ENCODE measurements at places on chromosomes 7 and 10.

GRCh38 chr10:90204131-90204955, 503.0 kb downstream of the KIF20B start:
- DNase-seq: no peak

- DNase-seq: no peak
These were observed 68.9 kb downstream of the C10orf143 start for GRCh38 chr10:130041451-130042371.

GRCh38 chr7:128266883-128267594, 26.0 kb downstream of the LEP start:
- no peak for DNase-seq

- no peak for DNase-seq
These were observed 41.3 kb upstream of the AOAH start for GRCh38 chr7:36765605-36766004.

DNA sequence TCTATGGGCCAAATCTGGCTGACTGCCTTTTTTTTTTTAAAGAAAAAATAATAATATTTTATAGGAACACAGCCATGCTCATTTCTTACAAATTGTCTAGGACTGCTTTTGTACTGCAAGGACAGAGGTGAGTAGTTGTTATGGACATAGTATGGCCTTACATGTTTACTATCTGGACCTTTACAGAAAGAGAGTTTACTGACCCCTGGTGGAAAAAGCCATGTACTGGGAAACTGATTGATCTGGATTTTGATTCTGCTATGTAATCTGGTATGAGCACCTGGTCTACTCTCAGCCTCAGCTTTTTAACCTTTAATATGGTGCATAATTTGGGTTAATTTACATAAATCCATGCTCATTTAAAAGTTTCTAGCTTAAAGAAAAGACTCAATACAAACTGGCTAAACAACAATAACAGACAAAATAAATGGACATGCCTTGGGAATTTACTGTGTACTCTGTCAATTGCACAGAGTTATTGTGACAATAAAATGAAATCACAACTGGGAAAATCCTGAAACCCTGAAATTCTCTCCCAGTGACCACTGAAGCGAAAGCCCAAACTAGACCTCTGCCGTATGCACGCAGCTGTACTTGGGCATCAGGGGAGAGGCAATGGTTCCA, 260.7 kb downstream of the BMPER start:
- no peak for DNase-seq

- DNase-seq: no peak
These were observed 161.4 kb upstream of the EEPD1 start for GRCh38 chr7:35991511-35992232.

- no peak for DNase-seq
These were observed 160.9 kb downstream of the REEP3 start for GRCh38 chr10:63681993-63682697.

- no peak for DNase-seq
These were observed 31.2 kb downstream of the CCDC126 start for GRCh38 chr7:23628370-23628769.

GRCh38 chr7:95772771-95773581, 622 bp downstream of the DYNC1I1 start:
- no peak for DNase-seq

DNA sequence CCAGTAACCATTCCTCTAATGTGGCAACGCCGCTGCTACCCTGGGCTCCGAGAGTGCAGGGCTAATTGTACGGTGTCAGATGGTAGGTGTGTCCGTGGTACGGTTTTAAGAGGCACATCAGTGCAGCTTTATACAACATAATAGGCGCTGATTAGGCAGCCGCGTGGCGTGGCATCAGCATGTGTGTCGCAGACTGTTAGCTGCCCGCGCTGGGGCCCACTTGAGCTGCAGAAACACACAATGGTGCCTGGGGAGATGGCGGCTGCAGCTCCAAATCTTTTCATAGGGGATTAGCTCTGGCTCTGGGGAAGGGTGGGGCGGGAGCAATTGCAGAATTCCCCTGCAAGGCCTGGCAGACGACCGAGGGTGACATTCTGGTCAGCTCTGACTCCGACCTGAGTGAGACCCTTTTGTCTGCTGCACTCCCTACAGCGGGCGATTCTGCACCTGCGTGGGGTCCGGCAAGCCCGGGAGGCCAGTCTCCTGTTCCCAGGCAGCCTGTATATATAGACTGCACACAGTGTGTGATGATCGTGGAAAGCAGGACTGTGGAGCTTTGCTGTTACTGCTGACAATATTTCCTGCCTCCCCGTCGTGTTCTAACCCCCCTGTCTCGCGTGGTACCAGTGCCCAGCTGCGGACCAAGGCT, 722.7 kb upstream of the CELF2 start:
- DNase-seq: no peak

GRCh38 chr10:1572519-1573333, 164.6 kb downstream of the ADARB2 start:
- no peak for DNase-seq

- DNase-seq: no peak
These were observed 91.2 kb downstream of the SPAG6 start for GRCh38 chr10:22436526-22436892.

DNA sequence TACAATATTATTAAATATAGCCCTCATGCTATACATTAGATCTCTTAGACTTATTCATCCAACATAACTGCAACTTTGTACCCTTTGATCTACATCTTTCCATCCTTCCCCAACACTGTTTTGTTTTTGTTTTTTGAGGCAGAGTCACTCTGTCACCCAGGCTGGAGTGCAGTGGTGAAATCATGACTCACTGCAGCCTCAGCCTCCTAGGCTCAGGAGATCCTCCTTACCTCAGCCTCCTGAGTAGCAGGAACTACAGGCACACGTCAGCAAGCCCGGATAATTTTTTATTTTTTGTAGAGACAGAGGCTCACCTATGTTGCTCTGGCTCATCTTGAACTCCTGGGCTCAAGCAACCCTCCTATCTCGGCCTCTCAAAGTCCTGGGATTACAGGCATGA, 53.3 kb downstream of the NT5C2 start:
- no peak for DNase-seq

GRCh38 chr7:3112479-3113134, 68.9 kb upstream of the CARD11 start:
- DNase-seq: no peak

GRCh38 chr10:59713196-59713821, 3.7 kb upstream of the SLC16A9 start:
- DNase-seq: no peak

GRCh38 chr7:81447351-81447952, 322.4 kb downstream of the HGF start:
- no peak for DNase-seq

- DNase-seq: no peak
These were observed 23.7 kb downstream of the KCNH2 start for GRCh38 chr7:150954201-150954985.

- DNase-seq: no peak
These were observed 48.4 kb downstream of the TES start for GRCh38 chr7:116258734-116259133.

Measured in vagina (tissue), 2 donors.